ENCODE measurements at places on chromosomes 7 and 10.

DNA sequence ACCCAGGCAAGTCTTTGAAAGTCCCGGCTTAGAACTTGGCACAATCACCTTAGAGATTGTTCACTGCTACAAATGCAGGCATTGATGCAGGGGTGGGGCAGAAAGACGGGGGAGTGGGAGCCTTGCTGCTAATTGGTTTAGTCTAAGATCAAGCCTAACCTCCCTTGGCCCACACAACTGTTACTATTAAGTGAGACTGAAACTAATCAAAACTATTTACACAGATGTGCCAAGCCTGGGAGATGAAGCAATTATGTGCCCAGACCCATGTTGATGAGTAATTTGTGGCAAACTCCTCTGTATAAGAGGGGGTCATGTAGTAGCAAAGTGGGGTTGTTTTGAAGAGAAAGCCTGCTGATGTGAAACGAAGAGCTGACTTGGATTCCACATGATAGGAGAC, 178.2 kb upstream of the ITGB1 start:
- DNase-seq = no peak

GRCh38 chr7:148434181-148434757, 156.3 kb upstream of the C7orf33 start:
- no peak for DNase-seq

GRCh38 chr10:129761981-129762956, 201.8 kb downstream of the EBF3 start:
- DNase-seq = no peak

GRCh38 chr10:53314876-53315275, 542.3 kb upstream of the MBL2 start:
- DNase-seq = no peak

DNA sequence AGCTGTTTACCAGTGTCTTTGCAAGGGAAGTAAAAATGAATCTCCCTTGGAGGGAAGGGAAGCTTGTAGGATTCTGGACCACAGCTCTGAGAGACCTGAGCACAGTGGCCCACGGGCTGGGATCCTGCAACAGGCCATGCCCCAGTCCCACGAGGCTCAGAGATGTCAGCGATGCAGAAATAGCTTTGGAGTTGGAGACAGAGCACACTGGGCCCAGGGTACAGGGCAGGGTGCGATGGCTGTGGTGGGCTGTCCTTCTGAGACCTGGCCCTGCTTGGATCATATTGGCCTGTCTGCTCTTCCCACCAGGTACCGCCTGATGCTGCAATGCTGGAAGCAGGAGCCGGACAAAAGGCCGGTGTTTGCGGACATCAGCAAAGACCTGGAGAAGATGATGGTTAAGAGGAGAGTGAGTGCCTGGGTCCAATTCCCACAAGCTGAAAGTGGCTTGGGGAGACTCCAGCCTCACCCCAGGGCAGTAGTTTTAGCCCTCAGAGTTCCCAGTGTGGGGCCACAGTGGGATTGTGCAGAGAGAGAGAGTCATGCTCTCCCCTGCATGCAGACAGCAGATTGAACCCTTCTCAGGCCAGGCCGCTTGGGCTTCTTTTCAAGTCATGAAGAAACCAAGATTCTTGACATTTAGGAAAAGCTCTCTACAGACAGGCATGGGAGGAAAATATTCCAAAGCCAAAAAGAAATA, 13.5 kb upstream of the CSGALNACT2 start:
- DNase-seq = no peak

DNA sequence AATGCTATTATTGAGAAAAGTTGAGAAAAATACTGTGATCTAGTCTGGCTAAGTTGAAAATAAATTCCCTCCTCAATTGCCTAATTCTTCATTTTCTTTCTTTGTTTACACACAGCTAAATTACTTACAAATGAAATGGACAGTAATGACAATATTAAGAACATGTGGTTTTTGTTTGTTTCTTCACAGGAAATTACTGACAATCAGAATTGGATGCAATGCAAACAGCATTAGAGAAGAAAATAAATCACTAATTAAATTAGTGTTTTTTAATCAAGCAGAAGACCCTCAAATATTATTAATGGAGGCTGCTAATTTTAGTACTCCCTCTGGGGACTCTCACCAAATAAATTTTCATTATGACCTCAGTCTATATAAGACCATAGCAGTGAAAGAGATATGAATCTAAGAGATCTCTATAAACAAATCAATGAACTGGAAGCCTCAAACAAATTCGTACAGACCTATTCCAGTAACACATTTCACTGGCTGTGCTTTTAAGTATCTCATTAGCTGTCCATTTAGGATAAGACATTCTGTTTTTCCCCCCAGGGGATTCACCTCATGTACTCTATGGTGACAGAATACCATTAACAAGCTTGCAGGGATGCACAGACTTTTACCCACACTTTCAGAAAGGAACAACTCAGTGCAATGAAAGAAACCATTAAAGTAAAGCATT, 202.0 kb upstream of the DGKB start:
- DNase-seq = no peak

Measured in DND-41 (cell line).